ENCODE measurements at places on chromosomes 5 and 9.
A peak's percentile ranks its signal among the peaks of the same experiment; 100 is the strongest.

DNA sequence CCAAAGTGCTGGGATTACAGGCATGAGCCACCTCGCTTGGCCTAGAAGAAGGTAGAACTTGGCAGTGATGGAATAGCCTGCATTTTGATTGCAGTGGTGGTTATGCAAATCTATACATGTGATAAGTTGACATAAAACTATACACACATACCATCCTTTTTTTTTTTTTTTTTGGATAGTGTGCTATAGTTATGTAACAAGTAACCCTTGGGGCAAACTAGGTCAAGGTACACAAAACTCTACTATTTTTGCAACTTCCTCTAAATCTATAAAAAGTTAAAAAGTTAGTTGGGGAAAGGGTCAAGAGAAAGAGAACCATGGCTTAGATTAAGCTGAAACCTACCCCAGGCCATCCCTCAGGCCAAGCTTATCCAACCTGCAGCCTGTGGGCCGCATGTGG lies 11.1 kb downstream of the TRIM14 start:
- no peak overlapping the region for H3K4me3 ChIP-seq
- no peaks in the 10 kb centered on the region for H3K4me1 ChIP-seq
- H3K27me3 ChIP-seq = no peaks in the 10 kb centered on the region
- no peak for DNase-seq
- no peak overlapping the region for H3K27ac ChIP-seq

DNA sequence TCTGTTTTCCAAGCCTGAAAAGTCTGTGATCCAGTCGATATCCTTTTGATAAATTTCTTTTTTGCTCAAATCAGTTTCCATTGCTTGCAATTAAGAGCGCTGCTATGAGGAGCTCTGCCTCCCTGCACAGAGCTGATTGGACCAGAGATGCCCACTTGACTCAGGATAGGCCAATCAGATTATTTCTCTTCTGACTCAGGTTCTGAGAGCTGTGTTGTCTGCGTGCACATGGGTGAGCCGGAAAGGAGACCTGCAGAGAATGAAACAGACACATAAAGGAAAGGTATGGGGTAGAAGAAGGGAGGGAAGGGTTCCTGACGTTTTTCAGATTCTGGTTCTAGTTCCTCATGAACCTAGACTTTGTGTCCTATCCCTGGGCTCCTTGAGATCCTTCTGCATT lies 15.8 kb upstream of the FABP6 start:
- H3K27me3 ChIP-seq = peaks cover 23% of the 10 kb centered on the region
- no peak overlapping the region for H3K4me3 ChIP-seq
- no peaks in the 10 kb centered on the region for H3K36me3 ChIP-seq
- DNase-seq = no peak
- no peak overlapping the region for H3K27ac ChIP-seq

GRCh38 chr5:54533541-54534190 lies 16.1 kb downstream of the SNX18 start:
- no peak for DNase-seq
- no peaks in the 10 kb centered on the region for H3K27me3 ChIP-seq
- H3K27ac ChIP-seq = peak overlapping the region; percentile 20
- peaks cover 14% of the 10 kb centered on the region for H3K36me3 ChIP-seq
- H3K4me1 ChIP-seq = peaks cover 21% of the 10 kb centered on the region

DNA sequence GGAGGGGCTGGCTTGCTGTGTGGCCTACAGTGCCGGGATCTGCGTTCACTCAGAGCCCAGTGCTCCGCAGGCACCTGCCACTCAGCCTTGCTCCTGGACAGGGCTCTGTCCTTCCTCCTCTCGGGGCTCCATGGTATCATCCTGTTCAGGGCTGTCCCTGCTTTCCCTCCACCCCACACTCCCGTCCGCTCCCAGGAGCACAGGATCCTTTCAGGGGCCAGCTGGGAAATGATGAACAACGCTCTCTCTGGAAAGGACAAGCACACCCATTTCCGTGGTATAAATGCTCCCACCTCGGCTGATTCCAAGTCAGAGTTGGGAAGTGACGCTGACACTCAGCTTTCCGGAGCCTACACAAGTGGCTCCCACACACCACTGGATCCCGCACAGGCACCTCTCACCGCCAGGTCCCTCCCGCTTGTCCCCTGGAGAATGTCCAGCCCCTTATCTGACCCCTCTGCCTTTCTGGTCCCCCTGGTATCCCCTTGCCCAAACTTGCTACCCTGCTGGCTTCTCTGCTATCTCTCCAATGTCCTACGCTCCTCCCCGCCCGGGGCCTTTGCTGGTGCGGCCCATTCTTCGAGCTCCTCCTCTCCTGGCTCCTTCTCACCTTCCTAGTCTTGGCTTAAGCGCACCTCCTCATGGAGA lies 21.3 kb downstream of the HMCN2 start:
- H3K4me3 ChIP-seq = no peak overlapping the region
- H3K27ac ChIP-seq = no peak overlapping the region
- peaks cover 59% of the 10 kb centered on the region for H3K27me3 ChIP-seq
- no peak for DNase-seq
- peaks cover 55% of the 10 kb centered on the region for H3K4me1 ChIP-seq

- H3K36me3 ChIP-seq = no peaks in the 10 kb centered on the region
- no peak overlapping the region for H3K4me3 ChIP-seq
- peaks cover 8% of the 10 kb centered on the region for H3K4me1 ChIP-seq
- DNase-seq = peak; percentile 13
- no peak overlapping the region for H3K27ac ChIP-seq
Measured at GRCh38 chr5:78755822-78756429, 107.4 kb upstream of the LHFPL2 start.

DNA sequence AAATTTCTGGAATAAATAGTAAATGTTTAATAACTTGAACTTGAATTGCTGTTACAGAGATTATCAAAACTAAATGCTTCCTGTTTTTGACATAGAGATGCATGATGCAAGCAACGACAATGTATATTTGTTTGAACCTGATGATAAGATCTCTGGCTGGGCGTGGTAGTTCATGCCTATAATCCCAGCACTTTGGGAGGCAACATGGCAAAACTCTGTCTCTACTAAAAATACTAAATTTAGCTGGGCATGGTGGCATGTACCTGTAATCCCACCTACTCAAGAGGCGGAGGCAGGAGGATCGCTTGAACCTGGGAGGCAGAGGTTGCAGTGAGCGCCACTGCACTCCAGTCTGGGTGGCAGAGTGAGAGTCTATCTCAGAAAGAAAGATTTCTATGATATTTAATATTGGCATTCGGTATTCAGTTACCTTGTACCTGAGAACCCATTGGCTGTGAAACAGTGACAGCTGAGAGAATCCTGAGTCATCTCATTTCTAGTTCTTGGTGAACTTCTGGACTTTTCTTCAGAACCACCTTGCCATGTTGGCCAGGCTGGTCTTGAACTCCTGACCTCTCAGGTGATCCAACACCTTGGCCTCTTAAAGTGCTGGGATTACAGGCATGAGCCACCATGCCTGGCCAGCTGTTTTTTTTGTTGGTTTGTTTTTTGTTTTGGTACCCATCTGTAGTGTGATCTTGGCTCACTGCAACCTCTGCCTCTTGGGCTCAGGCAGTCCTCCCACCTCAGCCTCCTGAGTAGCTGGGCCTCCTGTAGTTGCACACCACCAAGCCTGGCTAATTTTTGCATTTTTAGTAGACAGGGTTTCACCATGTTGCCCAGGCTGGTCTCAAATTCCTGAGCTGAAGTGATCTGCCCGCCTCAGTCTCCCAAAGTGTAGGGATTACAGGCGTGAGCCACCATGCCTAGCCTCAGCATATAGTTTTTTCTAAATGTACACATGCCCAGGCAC lies 10.0 kb upstream of the FGF18 start:
- H3K4me3 ChIP-seq = no peak overlapping the region
- peak overlapping the region; percentile 42 for H3K27ac ChIP-seq
- no peak for DNase-seq
- no peaks in the 10 kb centered on the region for H3K27me3 ChIP-seq
- peaks cover 93% of the 10 kb centered on the region for H3K36me3 ChIP-seq

DNA sequence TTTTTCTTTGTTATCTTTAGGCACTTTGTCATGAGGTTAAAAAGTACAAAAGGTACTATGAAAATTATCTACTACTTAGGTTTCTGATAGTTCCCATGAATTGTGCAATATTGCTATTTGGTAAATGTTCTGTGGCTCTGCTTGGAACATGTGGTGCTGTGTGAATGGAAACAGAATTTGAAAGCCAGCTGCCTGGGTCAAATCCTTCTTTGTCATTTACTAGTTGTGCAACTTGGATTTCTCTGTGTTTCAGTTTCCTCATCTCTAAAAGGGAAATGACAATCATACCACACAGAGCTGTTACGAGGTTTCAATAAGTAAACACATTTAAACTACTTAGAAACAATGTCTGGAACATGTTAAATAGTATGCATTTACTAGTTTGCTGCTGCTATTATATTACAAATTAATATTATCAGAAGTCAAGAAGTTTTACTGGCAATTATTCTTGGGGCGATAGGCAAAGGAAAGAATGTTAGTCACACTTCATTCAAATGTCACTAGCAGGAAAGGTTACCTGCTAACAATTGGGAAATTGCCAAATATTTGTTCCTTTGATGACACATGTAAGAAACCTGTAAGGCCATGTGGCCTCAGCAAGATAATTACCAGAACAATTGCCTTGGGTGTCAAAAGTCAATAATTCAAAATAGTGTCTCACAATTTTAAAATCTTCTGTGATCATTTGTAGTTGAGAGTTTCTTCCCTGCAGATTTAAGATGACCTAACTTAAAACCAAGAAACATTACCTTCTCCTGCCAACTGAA lies 184.8 kb downstream of the KIAA0825 start:
- H3K4me1 ChIP-seq = no peaks in the 10 kb centered on the region
- no peak overlapping the region for H3K27ac ChIP-seq
- peaks cover 4% of the 10 kb centered on the region for H3K36me3 ChIP-seq

GRCh38 chr9:101415578-101415977 lies 16.9 kb downstream of the ZNF189 start:
- no peak for DNase-seq
- H3K27me3 ChIP-seq = no peaks in the 10 kb centered on the region
- H3K36me3 ChIP-seq = peaks cover 62% of the 10 kb centered on the region
- no peak overlapping the region for H3K27ac ChIP-seq

DNA sequence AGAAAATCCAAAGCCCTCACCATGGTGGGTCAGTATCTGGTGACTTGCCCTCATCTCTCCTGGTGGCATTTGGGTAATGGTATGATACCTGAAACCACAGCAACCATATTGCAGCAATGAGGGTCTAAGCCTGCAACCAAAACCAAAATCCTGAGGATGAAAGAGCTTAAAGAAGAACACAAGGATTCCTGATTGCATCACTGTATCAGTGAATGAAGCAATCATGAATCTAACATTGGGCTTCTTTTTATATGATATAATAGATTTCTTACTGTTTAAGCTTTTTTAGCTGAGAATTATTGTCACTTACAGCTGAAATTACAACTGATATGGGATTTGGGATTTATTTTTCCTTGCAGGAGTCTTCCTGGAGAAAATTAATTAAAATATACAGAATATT lies 269.9 kb downstream of the MEF2C start:
- H3K27ac ChIP-seq = no peak overlapping the region
- no peaks in the 10 kb centered on the region for H3K4me1 ChIP-seq
- H3K27me3 ChIP-seq = no peaks in the 10 kb centered on the region
- no peak overlapping the region for H3K4me3 ChIP-seq
- no peak for DNase-seq

- H3K4me3 ChIP-seq = no peak overlapping the region
- H3K27ac ChIP-seq = no peak overlapping the region
- no peaks in the 10 kb centered on the region for H3K36me3 ChIP-seq
- H3K4me1 ChIP-seq = no peaks in the 10 kb centered on the region
- no peak for DNase-seq
Measured at GRCh38 chr5:136073714-136074529, 45.1 kb downstream of the TGFBI start.
